ENCODE measurements at places on chromosomes 4 and X.

DNA sequence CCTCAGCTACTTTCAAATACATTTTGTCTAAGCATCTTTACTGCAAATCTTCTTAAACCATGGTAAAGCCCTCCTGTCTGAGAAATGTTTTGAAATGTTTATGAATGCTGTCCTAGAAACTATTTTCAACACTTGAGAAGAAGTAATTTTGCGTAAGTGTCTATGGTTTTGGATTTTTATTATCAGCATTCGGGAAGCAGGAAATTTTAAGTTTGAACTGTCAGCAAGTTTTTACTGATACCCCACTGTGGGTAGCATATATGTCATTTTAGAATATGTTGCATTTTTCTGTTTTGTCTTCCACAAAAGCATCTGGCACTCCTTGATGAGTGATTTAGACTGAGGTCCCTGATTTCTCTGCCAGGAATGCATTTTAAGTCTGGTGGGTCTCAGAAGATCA, 302.4 kb upstream of the GIMD1 start:
- DNase-seq: no peak

DNA sequence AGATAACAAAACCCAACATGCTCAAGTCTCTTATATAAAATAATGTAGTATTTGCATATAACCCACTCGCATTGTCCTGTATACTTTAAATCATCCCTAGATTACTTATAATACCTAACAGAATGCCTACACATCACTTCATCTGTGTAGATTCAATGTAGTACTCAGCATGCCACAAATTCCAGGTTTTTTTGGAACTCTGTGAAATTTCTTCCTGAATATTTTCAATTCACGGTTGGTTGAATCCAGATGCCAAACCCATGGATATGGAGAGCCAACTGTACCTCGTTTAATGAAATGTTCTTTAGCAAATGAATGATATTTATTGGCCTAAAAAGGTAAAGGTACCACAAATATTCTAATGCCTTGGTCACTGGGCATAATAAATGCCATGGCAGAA, 24.8 kb downstream of the CCNI start:
- no peak for DNase-seq

GRCh38 chrX:44874420-44875184, 1.6 kb downstream of the KDM6A start:
- peak; percentile 58 for DNase-seq

- DNase-seq: peak; percentile 67
Measured at GRCh38 chr4:106502106-106502699, 133.6 kb upstream of the GIMD1 start.

GRCh38 chr4:70991596-70991995, 1.9 kb upstream of the DCK start:
- no peak for DNase-seq

DNA sequence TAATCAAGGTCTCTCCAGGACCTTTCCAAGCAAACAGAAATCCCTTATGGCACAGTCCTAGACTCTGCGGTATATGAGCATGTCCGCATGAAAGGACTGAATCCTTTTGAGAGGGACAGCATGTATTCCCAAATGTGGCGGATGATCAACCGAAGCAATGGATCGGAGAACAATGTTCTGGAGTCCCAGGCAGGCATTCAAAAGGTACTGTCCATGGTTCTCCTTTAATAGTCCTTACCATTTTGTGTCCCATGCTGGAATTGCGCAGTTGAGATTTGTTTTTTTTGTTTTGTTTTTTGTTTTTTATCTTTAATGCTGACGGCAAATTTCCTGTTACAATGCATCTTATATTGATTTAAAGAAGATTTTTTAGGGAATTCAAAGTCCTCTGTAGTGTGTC, 313.3 kb upstream of the ATOH1 start:
- no peak for DNase-seq
